ENCODE measurements at places on chromosomes 1 and 21.

GRCh38 chr1:34779526-34779925 lies 1.5 kb upstream of the GJB3 start:
- DNase-seq, result no peak

GRCh38 chr1:47709872-47710231 lies 272.0 kb downstream of the FOXD2 start:
- no peak for DNase-seq

DNA sequence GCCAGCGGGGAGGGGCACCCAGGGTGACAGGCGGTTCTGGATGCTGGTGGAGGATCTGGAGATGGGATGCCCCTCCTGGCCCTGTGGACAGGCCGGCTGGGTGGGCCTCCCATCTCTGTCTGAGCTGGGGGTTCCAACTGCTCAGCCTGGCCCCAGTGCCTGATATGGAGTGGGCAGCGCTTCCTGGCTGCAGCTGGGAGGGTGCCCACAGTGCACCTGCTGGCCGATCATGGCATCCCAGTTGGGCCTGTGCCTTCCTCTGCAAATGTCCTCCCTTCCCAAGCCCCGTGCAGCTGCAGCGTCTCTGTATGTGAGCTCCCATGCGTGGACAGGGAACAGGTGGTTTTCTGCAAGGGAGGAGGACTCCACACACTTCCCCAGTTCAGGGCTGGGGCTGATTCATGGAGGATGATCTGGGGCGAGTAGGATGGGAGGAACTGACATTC lies 2.1 kb downstream of the PFKL start:
- peak; percentile 66 for DNase-seq

DNA sequence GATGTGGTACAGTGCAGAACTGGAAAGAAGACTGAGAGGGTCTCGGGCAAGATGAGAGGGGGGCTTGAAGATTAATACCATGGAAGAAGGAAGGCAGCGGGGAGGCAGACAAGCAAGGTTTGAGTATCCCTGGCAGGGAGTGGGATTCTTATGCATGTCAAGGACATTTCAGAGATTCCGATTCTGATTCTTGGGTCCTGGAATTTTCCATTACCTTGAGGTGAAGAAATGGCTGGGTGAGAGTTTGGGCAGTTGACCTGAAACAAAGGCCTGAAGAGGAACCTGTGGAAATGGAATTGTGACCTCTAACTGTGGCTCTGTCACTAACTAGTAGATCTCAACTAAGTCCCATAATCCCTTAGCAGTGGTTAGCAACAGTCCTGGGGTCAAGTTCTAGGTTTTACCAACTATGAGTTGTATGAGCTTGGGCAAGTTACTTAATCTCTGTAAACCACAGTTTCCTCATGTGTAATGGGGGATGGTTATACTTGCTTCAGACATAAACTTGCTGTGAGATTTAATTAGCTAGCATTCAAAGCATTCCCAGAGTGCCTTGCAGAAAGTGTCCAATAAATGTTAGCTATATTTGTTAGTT lies 8.6 kb upstream of the ACTN2 start:
- DNase-seq, result no peak

- DNase-seq, result no peak
Measured at GRCh38 chr1:211965108-211965805, 70.1 kb downstream of the INTS7 start.

- no peak for DNase-seq
Measured at GRCh38 chr1:170471398-170472053, 60.4 kb upstream of the GORAB start.

DNA sequence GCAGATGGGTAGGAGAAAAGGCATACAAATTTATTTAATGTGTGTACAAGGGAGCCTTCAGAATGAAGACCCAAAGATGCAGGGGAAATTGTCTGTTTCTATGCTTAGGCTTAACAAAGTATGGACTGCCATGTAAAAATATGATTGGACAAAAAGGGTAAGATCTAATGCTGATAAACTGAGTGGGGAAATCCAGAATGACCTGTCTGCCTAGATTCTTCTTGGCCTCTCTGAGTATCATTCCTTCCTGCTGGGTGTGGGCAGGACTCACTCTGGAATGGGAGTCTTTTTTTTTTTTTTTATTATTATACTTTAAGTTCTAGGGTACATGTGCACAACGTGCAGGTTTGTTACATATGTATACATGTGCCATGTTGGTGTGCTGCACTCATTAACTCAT lies 61.0 kb downstream of the IGSF5 start:
- DNase-seq, result no peak

DNA sequence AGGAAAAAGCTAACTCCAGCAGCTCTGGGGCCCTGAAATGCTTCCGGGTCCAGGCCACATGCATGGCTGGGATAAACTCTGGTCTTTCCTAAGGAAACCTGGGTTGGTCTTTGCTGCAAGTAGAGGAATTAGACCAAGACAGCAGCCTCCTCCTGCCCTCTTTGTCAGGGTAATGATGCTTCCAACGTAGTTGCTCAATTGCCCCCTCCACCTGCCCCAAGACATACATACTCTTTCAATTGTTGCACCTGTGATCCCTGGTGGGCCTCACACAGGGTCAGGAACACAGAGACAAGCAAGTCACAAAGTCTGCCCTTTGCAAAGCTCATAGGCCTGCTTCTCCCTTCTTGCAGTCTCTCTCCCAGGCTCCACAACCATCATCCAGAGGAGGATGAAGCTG lies 41.9 kb upstream of the GRIK3 start:
- no peak for DNase-seq

GRCh38 chr1:2360588-2361364 lies 30.6 kb downstream of the MORN1 start:
- no peak for DNase-seq

DNA sequence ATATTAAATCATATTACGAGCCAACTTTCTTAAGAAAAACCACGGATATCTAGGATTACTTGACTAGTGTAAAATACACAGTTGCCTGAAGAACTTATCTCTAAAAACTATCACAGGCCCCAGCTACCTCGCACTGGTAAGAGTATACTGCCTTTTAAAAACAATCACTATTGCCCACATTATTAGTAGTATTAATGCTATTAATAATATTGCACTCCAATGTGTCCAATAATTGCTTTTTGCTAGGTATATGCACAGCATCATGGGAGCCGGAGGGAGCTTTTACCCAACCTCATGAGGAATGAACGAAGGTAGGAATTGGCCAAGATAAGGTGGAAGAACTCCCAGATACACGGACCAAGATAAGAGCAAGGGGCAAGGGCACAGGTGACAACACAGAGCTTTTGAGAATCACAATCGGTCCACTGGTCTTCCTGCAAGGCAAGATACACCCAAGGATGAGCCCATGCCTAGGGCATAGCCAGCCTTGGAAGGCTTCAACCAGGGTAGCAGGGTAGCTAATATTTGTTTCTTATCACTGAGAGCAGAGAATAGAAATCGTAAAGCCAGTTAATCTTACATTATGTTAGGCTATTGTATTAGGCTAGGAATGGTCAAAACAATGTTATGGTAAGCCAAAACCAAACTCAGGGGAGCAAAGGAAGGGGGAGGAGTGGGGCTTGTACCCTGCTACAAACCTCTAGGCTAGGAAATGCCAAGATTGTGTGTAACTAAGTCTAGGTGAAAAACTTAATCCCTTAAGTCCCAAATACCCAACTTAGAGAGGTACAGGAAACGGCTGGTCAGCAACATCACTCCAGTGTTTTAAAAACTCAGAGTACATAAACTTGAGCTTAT lies 9.4 kb downstream of the GLUL start:
- DNase-seq, result no peak

- no peak for DNase-seq
Measured at GRCh38 chr1:29628190-29628589, 391.9 kb downstream of the PTPRU start.

DNA sequence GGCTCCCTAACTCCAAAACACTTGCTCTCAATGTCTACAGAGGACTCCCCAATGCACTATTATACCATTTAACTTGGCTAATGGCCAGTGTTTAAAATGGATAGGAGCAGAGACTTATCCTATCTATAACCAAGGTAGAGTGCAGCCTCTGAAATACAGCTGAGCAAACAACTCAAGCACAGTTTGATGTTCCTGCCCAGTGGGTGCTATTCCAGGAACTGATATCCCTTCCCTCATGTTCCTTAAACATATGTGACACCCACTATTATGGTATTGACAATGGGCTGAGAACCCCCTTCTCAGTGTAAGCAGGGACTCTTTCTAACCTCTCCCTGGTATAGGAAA lies 51.7 kb downstream of the SH3GLB1 start:
- no peak for DNase-seq

DNA sequence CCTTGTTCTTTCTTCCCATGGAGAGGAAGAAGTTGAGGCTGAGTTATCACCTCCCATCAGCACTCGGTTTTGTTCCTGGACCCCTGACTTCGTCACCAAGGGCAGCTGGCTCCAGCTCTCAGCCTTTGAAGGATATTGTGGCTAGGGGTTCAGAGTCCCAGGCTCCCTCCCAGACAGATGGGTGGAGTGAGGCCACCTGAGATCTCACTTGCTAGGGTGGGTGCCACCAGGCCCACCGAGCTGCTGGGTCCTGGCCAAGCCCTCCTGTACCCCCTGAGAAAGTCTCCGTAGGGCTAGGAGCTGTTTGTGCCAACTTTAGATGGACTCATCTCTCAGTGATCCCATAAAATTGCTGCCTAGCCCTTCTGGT lies 6.9 kb downstream of the MX2 start:
- peak; percentile 3 for DNase-seq

- DNase-seq, result no peak
Measured at GRCh38 chr1:25110485-25110884, 121.8 kb downstream of the SYF2 start.

- no peak for DNase-seq
Measured at GRCh38 chr1:25122747-25123146, 109.6 kb downstream of the SYF2 start.

DNA sequence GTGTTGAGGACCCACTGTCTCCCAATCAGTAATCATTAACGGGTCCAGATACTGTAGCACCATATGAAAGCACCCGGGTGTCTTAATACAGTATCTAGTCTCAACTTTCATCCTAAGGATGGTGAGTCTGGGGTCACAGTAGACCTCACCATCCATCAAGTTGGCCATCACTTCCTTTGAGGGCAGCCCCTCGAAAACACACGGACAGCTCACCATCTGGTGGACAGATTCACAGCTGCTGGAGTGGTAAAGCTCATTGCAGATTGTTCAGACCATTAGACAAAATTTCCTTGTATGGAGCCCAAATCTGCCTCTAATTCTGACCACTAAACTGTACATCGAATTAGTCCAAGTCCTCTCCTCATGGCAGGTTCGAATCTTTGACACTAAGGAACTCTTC lies 123.1 kb downstream of the PGBD5 start:
- DNase-seq, result no peak

DNA sequence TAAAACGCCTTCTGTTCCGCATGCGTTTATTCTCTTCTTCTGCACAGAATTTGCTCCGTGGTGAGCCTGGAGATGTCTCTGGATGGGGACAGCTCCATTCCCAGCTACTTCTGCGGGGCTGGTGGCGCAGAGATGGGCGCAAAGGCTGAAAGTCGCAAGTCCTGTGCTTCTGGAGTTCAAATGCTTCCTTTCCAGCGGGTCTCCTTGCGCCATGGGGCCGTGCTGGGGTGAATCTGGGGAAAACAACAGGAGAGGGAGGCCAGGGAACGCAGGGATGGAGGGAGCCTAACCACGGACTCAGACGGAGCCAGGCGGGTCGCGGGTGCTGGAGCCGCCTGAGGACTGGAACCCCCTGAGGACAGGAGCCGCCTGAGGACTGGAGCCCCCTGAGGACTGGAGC lies 2.9 kb upstream of the OR2T12 start:
- DNase-seq, result no peak

GRCh38 chr1:30302858-30303257 lies 420.5 kb downstream of the MATN1 start:
- no peak for DNase-seq

GRCh38 chr21:42314616-42315295 lies 453 bp downstream of the TFF3 start:
- no peak for DNase-seq

GRCh38 chr1:168401341-168401740 lies 120.7 kb downstream of the TBX19 start:
- DNase-seq, result no peak

DNA sequence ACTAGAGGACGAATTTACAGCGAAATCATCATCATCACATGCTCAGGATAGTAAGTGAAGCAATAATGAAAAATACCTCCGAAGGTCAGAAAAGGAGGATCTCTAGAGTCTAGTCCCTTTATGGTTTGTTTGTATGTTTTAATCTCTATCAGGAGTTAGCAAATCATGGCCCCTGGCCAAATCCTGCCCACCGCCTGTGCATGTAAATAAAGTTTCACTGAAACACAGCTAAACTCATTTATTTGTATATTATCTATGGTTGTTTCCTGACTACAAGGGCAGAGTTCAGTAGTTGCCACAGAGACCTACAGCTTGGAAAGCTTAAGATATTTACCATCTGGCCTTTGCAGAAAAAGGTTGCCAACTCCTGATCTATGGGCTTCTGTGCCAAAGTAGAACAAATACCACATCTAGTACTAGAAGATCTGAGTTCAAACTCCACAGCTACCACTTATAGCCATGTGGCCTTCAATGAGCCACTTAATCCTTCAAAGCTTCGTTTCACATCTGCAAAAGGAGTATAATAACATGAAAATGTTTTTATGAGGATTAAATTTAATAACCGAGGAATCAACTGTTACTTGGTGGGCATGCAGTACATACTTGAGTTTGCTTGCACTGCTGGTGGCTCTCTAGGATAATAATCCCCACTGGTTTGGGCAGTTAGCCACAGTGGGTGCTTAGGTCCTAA lies 94.0 kb upstream of the KIF26B start:
- DNase-seq, result no peak

GRCh38 chr1:162846256-162847212 lies 14.4 kb downstream of the CCDC190 start:
- DNase-seq, result no peak

DNA sequence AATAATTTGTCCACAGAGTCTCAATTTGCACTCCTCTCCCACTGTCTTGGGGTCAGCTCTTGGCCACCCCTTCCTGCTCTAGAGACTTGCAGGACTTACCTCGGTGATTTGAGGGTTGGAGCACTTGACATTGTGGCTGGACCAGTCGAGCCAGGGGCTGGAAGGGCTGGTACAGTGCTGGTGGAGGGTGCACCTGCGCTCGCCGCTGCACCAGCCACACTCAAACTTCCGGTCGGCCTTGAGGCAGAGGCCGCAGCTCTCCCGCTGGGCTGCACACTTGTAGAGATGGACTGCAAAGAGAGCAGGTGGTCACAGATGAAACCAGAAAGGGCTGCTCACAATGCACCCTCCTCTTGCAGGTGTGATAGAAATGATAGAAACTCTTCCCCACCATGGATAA lies 165.0 kb downstream of the PLXNA2 start:
- DNase-seq, result no peak

DNA sequence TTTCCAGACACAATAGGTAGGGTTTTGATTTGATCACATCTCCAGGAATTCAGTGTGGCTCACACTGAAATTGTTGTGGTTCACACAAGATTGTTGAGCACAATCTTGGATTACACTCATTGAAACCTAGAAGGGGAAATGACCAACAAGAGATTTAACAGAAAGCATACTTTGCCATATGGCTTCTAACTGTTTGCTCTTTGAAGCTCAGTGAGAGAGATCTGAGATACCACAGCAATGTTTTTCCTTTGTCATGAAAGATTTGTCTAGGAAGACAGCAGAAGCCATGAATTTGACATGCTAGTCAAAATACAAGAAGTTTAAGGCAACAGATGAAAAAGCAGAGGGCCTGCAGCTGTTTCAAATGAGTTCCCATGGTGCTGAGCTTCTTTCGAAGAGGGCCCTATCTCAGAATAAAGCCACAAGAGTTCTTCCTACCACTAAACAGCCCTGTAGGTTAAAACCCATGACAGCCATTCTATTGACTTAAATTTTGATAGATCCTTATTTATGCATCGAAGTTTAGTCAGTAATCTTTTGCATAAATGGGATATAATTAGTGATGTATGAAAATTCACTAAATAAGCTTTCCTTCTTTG lies 650.4 kb downstream of the LTN1 start:
- no peak for DNase-seq

Data from femur (tissue), 1 donor.